ENCODE measurements at places on chromosomes 3 and 15.

- no peak for DNase-seq
Observed at GRCh38 chr15:56086566-56086965, 93.2 kb upstream of the NEDD4 start.

- no peak for DNase-seq
Observed at GRCh38 chr3:177676947-177677587, 479.8 kb upstream of the TBL1XR1 start.

- DNase-seq: no peak
Observed at GRCh38 chr15:80615783-80616391, 79.2 kb upstream of the ABHD17C start.

DNA sequence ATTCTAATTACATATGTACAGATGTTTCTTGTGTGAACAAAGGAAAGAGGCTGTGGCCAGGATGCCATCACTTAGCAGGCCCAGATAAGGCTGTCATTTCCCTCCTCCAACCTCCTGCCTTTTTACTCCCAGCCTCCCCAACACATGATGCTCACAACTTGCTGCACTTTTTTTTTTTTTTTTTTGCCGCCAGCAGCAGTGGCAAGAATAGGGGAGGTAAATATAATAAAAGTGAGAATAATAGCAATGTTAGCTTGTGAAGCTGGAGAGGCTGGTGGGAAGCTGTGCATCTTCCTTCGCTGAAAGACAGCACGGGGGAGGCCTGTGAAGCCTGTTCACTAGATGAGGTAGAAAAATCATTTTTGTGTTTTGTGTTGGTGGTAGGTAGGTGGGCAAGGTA is 42.5 kb upstream of the MYO5C start:
- DNase-seq: no peak

- DNase-seq: no peak
Observed at GRCh38 chr3:40911928-40912327, 287.4 kb upstream of the CTNNB1 start.

DNA sequence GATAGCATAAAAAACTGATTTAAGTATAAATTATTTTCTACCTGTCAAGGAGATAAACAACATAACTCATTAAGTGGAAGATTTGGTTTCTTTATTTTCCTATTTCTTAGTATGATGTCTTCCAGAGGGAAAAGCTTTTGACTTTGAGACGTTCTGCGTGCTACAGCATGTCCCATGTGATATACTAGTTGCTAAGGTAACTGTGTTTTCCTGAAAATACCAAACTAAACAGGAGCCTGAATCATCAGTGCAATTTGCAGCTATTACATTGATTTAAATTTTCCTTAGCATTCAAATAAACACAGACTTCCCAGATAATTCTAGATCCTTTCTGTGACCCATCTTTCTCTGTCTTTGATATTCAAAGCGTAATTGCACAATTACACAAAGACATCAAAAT is 117.7 kb upstream of the P2RY1 start:
- no peak for DNase-seq

- no peak for DNase-seq
Observed at GRCh38 chr3:73603762-73604171, 21.0 kb downstream of the PDZRN3 start.

- DNase-seq: no peak
Observed at GRCh38 chr3:189664311-189664710, 33.1 kb downstream of the TP63 start.

GRCh38 chr3:150744041-150744918 is 18.7 kb downstream of the SIAH2 start:
- no peak for DNase-seq

DNA sequence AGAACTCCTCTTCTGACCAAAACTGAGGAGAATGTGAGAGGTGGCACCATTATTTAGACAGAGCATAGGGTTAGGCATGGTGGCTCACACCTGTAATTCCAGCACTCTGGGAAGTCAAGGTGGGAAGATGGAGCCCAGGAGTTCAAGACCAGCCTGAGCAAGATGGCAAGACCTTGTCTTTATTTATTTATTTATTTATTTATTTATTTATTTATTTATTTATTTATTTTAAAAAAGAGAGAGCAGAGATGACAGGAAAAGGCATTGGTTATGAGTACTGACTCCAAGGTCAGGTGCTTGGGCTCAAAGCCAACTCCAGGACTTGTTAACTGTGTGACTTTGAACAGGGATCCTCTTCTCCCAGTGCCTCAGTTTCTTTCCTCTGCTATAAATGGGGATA is 217.7 kb downstream of the MEX3B start:
- no peak for DNase-seq
